ENCODE measurements at places on chromosomes 7 and 10. TPM values are rescaled to one million over a fixed set of nuclear protein-coding genes. Genes with fewer than 3 reads are reported as not detected.

GRCh38 chr10:43607199-43607573 lies 948 bp downstream of the ZNF485 start:
- H3K27ac ChIP-seq = no peak overlapping the region
- no peaks in the 10 kb centered on the region for H3K27me3 ChIP-seq
- H3K36me3 ChIP-seq = no peaks in the 10 kb centered on the region
- no peak for DNase-seq
- H3K4me3 ChIP-seq = peak overlapping the region; percentile 95
- H3K4me1 ChIP-seq = no peaks in the 10 kb centered on the region

- no peaks in the 10 kb centered on the region for H3K4me1 ChIP-seq
- no peaks in the 10 kb centered on the region for H3K36me3 ChIP-seq
- DNase-seq = no peak
- H3K4me3 ChIP-seq = no peak overlapping the region
These were observed 101.4 kb downstream of the MICU1 start for GRCh38 chr10:72524489-72524888.

The PRF1 gene
- total RNA-seq = 2.7 TPM

The OR2A1 gene
- total RNA-seq = 0.84 TPM

The MRC1 gene
- total RNA-seq = 49.2 TPM
